Foreskin keratinocyte (primary cell): ENCODE measurements at places on chromosomes 16 and 17.

DNA sequence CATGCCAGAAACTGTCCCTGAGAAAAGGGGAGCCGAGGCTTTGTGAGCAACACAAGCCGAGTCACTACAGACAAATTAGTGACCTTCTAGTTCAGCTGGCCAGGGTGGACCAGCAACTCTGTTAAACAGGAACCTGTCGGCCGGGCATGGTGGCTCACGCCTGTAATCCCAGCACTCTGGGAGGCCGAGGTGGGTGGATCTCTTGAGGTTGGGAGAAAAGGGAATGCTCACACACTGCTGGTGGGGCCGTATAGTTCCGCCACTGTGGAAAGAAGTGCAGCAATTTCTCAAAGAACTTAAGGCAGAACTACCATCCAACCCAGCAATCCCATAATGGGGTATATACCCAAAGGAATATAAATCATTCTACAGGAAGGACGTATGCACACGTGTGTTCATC, 67.8 kb downstream of the C16orf95 start:
- no peak for DNase-seq

DNA sequence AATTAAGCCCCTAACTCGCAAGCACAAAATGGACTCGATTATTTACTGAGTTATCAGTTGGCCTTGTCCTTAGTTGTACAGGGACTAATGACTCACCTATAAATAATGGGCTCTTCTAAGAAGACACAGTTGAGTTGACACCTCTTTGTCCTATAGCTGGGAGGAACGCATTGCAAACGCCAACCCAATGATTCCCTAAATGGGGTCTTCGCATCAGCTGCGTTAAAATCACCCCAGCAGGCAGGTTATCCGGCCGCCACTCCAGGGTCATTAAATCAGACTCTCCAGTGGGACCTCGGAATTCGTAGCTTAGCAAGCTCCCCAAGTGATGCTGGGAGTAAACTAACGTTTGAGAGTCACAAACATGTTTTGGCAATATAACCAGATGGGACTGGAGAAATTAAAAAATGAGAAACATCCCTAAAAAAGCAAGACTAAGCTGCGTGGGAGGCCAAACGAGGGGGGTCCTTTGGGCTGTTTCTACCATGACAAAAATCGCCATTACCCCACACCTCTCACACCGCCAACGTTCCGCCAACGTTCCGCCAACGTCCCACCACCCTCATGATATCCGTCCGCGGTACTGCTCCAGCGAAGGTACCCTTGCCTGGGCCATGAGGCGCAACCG, 932 bp upstream of the NFE2L1 start:
- DNase-seq, result no peak

DNA sequence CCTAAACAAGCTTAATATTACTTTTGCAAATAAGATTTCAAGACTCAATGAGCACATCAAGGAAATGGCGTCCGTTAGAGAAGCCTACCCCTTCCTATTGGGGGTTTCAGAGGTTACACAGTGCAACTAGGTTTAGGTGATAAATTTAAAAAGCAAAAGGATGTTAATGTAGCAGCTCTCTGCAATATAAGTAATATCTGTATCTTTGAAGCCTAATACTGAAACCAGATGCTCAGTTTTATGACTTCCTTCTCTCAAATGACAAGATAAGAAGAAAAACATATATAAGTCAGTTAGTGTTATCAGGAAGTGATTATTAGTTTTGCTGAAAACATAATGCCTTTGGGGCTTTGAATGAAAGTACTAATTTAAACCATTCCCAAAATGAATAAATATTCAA, 54.3 kb upstream of the MED13 start:
- DNase-seq, result no peak

DNA sequence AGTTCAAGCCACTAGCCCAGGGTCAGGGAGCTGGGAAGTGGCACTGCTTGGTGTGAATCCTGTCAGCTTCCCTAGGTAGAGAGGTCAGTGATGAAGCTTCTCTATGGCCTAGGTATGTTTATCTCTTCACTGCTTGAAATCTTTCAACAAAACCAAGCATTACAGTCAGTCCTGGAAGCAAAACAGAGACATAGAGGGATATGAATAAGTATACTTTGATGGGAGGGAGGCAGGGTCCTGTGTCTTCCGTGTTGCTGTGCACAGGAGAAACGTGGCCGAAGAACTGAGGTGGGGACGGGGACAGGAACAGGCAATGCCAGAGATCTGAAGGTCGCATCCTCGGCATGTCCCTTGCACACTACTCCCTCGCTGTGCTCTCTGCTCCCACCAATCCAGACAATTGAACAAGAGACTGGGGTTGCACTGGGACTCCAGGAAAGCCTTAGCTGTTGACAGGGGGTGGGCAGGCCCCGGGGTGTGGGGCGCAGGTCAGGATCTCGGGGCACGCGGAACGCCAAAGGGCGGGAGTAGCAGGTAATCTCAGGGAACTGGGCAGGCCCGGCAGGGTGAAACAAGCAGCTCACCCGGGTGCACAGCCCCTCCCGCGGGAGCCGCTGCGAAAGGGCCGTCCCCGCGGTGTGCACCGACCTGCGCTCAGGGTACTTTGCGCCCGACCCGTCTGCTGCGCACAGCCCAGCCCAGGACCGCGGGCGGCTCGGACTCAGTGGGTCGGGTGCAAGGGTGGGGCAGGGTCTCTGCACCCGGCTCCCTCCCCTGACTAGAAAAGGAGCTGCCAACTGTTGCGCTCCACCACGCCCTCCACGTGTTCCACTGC, at the start of gene MT1H:
MT1H (plus strand) TSS at position 810 of the 835 bp plus-strand sequence. CDS start 71 bp downstream, outside the sequence.
- no peak for DNase-seq

GRCh38 chr16:12257926-12258561, 281.5 kb downstream of the SNX29 start:
- DNase-seq, result no peak

GRCh38 chr17:9298776-9299295, 276.8 kb downstream of the STX8 start:
- DNase-seq, result no peak

DNA sequence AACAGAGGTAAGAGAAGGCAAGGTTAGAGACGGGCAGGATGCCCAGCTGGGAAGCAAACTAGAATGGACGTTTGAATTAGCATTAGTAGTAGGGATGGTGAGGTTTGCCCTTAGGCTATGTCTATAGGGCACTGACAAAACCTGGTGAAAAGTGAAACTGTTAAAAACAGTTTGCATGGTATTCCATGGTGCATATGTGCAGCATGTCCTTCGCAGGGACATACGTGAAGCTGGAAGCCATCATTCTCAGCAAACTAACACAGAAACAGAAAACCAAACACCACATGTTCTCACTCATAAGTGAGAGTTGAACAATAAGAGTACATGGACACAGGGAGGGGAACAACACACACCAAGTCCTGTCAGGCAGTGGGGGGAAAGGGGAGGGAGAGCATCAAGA, 25.8 kb downstream of the NACA2 start:
- DNase-seq, result no peak

DNA sequence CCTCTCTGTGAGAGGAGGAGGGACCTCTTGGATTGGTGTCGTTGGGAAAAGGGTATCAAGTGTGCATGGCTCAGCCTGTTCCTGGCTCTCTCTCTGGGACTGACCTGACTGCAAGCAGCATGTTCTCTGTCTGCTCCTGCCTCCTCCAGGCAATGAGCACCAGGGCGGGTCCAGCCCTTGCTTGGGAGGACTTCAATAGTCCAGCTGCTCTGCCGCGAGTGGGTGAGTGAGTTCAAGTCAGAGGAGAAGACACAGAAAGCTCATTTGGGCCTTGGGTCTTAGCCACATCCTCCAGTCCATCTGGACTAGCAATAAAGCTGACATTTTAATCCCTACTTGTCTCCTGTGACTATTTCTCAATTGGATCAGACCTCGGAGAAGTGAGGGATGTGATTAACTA, 25.2 kb upstream of the TNS4 start:
- no peak for DNase-seq

GRCh38 chr16:25065899-25066298, 45.6 kb upstream of the LCMT1 start:
- DNase-seq, result no peak

DNA sequence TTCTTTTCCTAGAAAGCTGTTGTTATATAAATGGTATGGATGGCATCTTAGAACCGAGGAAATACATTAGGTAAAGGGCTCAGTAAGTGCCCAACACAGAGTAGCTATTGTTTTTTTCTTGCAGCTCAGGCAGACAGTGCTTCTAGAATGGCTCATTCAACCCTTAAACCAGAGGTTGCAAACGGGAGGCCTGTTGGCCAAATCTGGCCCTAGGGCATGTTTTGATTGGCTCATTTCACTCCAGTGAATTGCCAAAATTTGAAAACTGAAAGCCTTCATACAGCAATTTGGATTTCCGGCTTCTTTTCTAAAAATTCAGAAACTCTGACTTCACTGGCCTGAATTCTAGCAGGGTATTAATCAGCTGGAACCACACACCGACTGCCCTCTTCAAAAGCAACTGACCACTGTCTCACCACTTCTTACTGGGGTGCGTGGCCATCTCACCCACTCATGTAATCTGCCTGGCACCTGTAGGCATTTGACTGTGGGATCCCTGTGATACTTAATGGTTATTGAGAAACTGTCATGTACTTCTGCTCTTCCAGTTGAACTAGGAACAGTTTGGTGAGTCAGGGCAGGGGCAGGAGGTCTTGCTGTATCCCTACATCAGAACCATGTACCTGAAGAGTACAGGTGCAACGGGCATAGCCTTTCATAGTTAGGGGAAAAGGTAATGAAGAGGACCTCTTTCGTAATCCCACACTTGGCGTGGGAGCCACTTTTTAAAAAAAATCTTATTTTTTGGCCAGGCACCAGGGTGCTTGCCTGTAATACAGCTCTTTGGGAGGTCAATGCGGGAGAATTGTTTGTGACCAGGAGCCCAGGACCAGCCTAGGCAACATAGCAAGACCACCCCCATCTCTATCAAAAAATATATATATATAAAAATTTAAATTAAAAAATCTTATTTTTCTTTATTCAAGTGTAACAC, 53.6 kb upstream of the SCNN1B start:
- no peak for DNase-seq

- DNase-seq, result peak; percentile 32
Observed at GRCh38 chr17:9669551-9670008, 24.3 kb downstream of the USP43 start.

DNA sequence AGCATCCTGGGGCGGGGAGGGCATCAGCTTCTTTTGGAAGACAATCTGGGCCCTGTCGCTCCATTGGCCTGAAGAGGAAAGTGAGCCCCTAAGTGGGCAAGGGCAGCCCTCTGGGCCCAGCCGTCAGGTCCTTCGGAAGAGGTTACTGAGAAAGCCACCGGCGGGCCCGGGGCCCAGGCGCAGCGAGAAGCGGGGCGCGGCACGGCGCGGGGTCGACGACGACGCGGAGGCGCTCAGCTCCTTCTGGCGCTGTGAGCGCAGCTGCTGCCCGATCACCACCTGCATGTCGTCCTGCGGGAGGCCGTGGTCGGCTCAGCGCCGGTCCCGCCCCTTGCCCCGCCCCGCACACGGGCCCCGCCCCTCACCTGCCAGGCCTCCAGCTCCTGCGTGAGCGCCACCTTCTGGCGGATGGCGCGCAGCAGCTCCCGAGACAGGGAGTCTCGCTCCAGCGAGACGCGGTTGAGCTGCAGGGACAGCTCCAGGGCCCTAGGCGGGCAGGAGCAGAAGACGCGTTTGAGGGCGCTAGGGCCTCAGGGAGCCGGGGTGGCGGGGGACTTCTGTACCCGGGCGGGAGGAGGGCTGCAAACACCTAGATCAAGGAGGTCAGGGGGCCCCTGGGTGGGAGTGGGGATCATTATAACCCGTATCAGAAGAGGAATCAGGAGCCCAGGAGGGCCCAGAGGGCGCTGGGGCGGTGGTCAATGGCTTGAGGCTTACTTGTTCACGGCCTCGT, 4.3 kb downstream of the THOC6 start:
- DNase-seq, result peak; percentile 70

- peak; percentile 2 for DNase-seq
Observed at GRCh38 chr17:67992548-67993152, 3.6 kb downstream of the C17orf58 start.

- DNase-seq, result no peak
Observed at GRCh38 chr17:15348021-15348420, 6.6 kb upstream of the TEKT3 start.

DNA sequence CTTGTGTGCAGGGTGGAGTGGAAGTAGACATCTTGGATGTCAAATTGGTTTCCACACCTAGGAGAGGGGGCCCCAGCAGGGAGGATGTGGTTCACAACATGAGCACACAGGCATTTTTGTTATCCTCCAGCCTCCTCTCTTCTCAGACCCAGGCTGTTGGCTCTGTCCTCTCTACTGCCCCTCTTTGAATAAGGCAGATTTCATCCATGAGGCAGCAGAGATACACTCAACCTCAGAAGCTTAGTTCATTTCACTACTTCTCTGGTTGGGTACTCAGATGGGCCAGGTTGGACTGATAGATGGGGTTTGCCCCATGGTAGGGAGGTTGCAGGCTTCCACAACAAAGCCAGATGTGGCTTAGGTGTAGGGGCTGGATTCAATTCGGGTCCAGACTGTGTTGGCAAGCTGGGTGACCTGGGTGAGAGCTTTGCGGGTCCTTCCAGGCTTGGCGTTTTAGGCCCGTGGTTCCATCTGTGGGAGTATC, 22.2 kb upstream of the NFATC3 start:
- no peak for DNase-seq

- DNase-seq, result no peak
Observed at GRCh38 chr17:13351046-13351445, 250.7 kb downstream of the HS3ST3A1 start.

- no peak for DNase-seq
Observed at GRCh38 chr16:87507351-87508069, 14.7 kb upstream of the ZCCHC14 start.

DNA sequence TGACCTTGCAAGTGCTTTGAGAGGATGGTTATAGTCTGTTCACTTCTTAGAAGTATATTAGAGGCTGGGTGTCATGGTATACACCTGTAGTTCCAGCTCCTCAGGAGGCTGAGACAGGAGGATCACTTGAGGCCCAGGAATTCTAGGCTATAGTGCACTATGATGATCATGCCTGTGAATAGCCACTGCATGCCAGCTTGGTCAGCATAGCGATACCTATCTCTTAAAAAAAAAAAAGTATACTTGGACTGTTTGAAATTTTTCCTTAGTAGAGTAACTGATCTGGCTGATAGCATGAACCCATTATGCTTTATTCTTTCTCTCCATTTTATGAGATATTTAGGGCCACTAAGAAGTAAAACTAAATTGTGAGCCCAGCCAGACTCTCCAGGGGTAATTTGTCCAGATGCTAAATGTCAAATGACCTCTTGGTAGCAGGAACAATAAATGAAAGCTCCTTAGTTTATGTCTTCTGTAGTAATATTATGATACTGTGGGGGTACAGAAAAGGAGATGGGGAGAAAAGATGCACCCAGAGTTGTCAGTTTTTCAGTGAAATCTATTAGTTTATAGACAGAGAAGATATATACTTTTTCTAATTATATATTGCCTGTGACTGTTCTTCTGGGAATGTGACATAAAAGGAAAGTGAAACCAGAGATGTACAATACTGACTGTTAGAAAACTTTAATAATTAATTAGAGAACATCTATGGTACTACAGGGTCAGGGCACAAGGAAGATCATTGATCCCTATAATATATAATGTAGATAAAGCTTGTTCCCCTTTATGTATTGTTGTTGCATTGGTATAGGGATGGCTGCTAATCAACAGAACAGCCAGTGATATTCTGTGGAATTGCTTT, 335.3 kb upstream of the TBX2 start:
- no peak for DNase-seq

- no peak for DNase-seq
Observed at GRCh38 chr17:31869797-31870568, 10.9 kb upstream of the COPRS start.
